ENCODE measurements at places on chromosomes 2 and 18.

DNA sequence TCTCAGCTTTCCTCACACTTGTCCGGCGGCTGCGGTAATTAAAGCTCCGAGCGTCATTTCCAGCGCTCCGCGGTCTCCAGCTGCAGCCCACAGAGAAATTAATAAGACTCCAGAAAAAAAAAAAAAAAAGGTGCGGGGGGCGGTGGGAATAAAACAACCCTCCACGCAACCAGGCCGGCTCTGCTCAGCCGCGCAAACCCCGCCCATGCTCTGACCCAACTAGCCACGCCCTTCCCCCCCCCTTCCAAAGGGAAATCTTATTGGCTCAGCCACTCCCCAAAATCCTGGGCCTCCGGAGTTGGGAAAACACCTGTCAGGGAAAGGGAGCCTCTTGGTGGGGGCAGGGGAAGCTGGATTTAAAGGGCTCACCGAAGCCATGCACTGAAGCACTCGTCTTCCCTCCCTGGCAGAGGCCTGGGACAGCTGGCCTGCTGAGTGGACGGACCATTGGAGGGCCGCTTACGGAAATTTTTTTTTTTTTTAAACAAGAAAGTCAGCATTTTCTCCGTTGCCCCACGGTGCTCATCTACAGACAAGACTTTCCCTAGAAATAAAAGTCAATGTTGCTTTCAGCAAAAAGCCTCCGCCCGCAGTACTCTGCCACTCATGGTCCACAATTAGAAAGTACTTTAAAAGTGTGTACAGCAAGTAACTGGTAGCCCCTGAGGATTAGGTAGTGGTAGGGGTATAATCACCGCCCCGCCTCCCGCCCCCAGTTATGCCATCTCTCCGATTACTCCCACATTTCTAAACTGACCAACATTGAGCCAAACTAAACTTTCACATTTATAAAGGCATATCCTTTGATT lies 674 bp upstream of the ERBB4 start:
- DNase-seq = peak; percentile 43

DNA sequence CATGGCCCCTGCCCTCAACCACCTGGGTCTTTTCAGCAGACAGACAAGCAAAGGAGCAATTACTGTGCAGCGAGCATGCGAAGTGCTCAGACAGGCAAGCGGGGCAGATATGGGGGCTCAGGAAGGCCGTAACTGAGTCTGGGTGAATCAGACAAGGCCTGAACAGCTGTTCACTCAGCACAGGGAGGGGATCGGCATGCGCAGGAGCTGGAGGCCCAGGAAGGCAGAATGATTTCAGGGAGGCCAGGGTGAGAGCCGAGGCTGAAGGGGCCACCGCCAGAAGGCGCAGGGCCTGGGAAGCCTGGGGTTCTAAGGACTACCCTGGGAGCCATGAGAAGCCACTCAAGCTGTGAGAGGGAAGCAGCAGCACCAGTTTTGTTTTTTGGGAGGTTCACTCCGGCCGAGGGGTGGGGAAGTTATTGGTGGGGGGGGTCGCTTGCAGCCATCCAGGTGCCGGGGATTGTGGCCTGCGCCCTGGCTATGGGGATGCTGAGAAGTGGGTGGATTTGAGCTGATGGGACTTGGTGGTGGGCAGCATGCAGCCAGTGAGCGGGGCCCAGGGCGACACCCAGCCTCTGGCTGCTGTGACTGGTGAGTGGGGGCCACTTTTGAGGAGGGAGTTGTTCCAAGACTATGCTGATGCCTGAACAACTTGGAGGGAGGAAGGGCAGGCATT lies 132.2 kb downstream of the TSN start:
- no peak for DNase-seq

- peak; percentile 93 for DNase-seq
These were observed 3.4 kb upstream of the PAX8 start for GRCh38 chr2:113281910-113282746.

DNA sequence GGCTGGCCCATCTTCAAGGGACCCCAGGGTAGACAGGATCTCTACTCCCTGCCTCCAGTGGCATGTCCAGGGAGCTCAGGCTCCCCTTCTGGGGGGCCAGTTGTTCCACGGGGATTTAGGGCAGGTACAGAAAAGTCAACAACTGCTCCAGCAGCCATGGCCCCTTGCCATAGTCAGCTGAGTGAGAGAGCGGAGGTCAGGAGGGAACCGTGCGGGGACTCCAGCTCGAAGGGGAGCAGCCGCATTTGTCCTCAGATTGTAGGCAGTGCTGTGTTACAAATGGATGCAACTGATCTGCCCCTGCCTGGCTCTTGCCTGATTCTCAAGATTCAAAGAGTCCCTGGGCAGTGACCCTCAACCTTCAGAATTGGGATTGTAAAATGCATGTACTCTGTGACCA lies 49.9 kb downstream of the ITGB1BP1 start:
- DNase-seq = no peak

DNA sequence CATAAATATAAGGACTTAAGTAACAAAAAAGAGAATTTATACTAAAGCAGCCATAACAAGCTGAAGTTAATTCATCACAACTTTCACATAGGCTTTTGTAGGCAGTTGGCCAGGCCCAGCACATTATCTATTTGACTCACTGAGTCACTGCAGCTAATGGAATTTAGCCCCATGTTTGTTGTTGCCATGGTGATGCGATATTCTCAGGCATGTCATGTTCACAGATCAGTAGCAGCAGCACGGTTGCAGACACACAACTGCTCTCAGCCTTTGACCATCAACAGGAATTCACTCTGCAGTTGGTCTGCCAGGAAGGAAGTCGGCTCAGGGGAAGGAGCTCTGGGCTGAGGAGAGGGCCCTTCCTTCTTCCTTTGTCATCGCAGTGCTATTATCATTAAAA lies 639.8 kb downstream of the TMEM182 start:
- DNase-seq = peak; percentile 86

DNA sequence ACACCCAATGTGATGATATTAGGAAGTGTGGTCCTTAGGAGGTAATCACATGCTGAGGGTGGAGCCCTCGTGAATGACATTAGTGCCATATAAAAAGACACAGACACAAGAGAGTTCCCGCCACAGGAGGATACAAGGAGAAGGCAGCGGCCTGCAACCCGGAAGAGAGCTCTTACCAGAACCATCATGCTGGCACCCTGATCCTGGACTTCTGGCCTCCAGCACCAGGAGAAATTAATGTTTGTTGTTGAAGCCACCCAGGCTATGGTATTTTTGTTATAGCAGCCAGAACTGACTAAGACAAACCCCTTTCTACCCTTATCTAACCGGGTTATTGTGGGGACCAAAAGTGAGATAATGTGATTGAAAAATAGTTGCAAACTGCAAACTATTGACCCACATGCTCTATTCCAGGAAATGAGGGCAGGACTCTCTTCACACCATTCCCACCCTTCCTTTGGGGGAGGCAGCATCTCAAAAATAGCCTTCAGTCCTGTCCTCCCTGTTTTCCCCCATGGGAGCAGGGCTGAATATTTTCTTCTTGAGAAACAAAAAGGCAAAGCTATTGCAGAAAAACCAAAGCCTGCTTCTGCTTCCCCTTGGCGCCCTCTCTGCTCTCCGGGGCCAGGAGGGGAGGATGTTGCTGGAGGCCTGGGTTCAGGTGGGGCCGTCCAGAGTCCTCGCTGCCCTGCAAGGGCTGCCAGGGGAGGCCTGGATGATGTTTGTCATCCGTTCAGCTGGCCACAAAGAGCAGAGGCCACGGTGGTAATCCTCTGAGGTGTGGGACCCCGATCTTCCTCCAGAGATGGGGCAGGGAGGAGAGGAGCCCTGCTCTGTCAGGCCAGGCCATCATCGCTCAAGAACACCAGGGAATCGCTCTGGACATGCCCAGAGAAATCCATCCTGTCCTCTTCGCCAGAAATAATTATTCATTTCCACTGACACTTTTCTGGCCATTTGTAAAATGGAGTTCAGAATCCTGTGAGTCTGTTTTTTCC lies 73.8 kb upstream of the HAAO start:
- DNase-seq = no peak

DNA sequence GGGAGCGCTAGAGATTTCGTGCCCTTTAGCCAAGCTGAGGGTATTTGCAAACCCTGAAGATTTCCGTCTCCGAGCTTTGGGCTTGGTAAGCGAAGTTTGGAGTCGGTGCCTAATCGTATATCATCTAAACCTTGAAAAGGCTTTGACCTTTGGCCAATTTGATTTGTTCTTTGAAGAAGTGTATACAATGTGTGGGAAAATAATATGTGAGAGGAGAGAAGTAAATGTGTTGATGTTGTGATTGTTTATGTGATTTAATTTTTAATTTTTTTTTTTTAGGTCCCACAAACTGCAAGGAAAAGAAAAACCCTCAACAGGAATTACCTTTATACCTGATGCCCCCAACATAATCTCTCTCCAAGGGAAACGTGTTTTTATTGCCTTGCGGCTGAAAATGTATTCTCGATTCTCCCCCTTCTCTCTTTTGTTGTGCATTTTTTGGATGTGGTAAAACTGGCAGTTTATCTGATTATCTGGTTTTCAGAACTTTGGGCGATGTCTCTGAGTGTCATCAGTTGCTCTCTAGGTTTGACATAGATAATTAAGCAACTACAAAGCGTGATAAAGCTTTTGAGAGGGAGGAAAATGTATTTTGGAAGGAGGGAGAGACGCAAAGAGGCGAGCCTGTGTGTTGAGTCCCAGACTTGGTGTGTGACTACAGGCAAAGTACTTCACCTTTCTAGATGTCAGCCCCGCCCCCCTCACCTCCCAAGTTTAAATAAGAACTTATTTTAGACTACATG lies 912 bp upstream of the FBXO11 start:
- no peak for DNase-seq

GRCh38 chr2:166057370-166058164 lies 70.3 kb downstream of the SCN1A start:
- peak; percentile 65 for DNase-seq
